ENCODE measurements at places on chromosomes 7 and 10. TPM values are rescaled to one million over a fixed set of nuclear protein-coding genes. Genes with fewer than 3 reads are reported as not detected.

The MLXIPL gene
- not detected for total RNA-seq

The CCDC172 gene
- not detected for total RNA-seq

- no peak for DNase-seq
Measured at GRCh38 chr7:84624927-84625326, 430.3 kb upstream of the SEMA3A start.

GRCh38 chr7:16982640-16983350, 101.0 kb upstream of the AGR3 start:
- DNase-seq: peak; percentile 42

All from naive thymus-derived CD8-positive, alpha-beta T cell (primary cell).